Mesothelial cell of epicardium (in vitro differentiated cells): ENCODE measurements at places on chromosomes 5 and 9.

- no peak for DNase-seq
These were observed 80.0 kb downstream of the OTULIN start for GRCh38 chr5:14744296-14745187.

DNA sequence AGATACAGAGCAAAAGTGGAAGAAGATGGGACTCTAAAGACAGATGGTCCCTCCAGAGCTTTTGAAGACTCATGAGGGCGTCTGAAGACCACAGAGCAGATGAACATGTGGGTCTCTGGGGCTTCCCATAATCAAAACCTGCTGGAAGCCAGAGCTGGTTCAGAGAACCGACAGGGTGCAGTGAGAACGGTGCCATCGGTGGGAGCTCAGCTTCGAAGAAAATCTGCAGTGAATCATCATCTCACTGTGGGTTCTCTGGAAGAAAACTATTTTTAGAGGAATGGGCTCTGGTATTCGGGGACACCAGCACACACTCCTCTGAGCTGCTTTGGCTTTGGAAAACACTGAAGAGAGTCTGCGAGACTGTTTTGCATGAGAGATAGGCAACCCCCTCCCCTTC is 222.4 kb upstream of the PANK3 start:
- no peak for DNase-seq

DNA sequence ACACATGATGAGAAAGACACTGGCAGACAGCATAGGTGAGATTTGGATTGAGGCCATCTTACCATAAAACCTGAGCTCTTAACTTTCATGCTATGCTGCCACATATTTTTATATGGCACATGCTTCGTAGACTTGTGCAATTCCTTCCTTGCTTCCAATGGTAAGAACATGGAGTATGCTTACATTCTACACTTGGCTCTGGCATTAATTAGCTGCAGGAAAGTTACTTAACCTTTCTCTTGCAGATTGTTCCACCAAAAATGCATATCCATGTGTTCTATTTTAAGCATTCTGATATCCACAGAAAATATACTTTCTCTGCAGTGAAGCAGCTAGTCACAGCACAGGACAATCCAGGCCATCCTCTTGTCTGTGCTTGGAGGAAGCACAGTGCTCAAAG is 119.4 kb downstream of the MPDZ start:
- DNase-seq = no peak

DNA sequence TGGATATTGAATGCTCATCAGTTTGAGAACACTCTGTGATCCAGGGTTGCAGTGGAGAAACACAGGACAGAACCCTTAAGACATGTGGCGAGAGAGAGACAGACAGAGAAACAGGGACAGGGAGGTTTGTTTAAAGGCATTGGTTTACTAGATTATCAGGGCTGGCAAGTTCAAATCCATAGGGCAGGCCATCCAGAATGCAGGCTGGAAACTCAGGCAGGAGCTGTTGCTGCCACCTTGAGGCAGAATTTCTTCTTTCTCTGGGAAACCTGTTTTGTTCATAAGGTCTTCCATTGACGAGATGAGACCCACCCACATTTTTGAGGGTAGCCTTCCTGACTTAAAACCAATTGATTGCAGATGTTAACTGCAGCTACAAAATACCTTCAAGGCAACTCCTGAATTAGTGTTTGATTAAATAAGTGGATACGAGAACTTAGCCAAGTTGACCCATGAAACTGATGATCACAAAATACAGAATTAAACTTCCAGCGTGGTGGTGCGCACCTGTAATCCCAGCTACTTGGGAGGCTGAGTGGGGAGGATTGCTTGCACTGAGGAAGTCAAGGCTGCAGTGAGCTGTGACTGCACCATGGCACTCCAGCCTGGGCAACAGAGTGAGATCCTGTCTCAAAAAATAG is 55.9 kb downstream of the NSUN2 start:
- DNase-seq = peak; percentile 26

DNA sequence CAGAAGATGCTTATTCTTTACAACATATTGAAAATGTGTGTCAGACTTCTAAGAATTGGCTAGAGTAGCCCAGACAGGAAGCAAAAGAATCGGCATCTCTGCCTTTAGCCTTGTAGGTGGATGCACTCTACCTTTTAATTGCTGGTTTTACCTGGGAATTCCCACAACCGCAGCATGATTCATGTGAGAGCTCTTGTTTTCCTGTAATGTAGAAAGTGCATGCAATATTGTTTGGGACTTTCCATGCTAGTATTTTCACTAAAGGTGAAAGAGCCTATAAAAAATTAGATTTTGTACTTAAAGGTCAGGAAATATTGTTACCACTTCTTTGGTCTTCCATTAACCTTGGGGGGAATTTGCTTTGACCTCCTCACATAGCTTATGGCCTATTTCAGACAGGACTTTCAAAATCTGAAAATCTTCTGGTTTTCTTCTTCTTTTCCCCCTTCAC is 89.8 kb downstream of the NTRK2 start:
- no peak for DNase-seq

DNA sequence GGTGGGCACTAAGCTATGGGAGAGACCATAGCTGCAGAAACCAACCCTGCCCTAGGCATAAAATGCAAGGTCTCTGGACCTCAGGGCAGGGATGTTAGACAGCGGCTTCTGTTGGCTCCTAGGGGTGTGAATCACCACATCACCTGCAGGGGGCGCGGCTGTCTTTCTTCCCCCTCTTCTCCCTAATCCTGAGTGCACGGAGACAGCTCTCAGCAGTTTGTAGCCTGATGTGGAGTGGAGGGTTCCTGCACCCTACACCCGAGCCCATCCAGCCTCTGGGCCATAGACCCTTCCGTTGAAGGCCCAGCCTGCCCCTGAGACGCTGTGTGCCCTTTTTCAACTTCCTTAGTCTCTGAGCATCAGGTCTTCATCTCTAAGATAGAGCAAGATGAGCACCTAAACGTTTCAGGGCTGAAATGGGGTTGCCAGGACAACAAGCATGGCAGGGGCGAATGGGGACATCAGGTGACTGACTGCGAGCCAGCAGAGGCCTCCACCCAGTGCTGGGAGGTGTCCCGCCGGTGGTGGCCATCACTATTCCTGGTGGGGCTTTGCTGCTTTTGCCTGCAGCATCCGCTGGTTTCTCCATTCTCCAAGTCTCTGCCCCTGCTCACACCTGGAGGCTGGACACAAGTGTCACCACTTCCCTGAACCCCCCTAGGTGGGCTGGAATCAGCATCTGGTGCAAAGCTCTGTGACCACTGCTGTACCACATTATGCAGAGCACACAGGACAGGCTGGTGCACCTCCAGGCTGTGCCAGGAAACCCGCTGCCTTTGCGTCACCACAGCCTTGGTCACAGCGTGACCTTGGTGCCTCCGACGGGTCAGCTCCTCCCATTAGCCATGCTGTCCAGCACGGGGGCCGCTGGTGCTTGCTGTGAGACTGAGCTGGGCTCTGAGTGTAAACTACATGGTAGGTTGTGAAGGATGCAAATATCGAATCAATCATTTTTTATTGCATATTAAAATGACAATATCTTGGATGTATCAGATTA is 2.5 kb upstream of the SEC16A start:
- peak; percentile 70 for DNase-seq

GRCh38 chr5:179113945-179114641 is 53.9 kb downstream of the ZNF354C start:
- DNase-seq = no peak

DNA sequence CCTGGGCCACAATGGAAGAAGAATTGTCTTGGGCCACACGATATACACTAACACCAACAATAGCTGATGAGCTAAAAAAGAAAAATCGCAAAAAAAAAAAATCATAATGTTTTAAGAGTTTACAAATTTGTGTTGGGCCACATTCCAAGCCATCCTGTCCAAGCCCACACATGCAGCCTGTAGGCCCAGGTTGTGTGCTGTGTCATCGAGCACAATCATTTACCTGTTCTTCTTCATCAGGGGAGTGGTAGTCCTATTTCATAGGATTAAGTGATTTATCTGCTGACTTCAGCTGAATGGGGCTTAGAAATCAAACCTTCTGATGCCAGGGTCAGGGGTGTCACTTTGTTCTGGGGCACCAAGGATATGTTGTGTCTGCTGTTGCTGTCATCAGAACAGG is 44.6 kb upstream of the ELL2 start:
- DNase-seq = no peak

DNA sequence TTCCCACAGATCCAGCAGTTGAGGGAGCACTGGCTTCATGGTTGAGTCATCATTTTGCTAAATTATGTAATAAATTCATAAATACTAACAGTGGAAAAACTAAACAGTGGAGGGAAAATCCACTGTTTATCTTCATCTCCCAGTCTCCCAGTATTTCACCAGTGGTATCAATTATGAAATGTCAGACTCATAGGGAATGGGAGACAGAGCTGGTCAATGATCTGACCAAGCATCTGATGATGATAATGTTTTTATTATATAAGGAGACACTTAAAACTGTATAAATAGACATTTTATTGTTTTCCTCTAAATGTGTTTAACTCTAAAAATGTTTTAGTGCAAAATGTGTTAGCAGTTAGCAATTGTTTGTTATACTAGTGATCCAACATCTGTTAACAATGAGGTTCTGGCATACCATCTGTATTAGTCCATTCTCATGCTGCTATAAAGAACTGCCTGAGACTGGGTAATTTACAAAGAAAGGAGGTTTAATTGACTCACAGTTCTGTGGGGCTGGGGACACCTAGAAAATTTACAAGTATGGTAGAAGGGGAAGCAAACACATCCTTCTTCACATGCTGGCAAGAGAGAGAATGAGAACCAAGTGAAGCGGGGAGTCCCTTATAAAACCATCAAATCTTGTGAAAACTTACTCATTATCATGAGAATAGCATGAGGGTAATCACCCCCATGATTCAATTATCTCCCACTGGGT is 11.8 kb upstream of the REEP5 start:
- no peak for DNase-seq

DNA sequence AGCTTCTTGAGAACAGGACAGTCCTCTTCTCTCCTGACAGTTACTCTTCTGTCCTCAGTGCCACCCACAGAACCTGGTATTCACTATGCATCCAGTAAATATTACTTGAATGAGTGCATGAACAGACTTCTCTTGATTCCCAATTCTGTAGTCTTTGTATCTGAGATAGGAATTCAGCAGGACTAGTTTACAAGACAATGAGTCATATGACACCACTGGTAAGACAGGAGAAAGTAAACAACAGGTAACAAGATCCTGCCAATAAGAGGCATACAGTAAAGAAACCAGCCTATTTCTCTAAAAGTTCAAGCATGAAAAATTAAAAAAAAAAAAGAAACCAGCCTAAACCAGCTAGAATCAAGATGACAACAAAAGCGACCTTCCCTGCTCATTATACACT is 6.2 kb downstream of the ZNF883 start:
- no peak for DNase-seq

DNA sequence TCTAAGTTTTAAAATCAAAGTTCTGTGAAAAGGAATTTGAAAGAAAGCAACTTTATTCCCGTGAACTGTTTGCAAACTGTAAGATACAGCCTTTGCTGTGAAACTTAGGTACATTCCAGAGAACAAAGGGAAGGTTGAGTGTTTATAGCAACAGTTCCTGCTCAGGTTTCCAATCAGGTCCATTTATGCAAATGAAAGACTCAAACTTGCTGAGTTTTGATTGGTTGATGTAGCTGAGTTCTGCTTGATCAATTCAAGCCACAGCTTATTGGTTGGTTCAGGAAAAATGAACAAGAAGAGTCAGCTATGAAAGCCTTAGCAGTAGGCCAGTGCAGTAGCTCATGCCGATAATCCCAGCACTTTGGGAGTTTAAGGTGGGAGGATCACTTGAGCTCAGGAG is 37.9 kb downstream of the SLC27A6 start:
- DNase-seq = no peak

GRCh38 chr9:87725356-87725899 is 491 bp upstream of the CTSL start:
- DNase-seq = no peak

DNA sequence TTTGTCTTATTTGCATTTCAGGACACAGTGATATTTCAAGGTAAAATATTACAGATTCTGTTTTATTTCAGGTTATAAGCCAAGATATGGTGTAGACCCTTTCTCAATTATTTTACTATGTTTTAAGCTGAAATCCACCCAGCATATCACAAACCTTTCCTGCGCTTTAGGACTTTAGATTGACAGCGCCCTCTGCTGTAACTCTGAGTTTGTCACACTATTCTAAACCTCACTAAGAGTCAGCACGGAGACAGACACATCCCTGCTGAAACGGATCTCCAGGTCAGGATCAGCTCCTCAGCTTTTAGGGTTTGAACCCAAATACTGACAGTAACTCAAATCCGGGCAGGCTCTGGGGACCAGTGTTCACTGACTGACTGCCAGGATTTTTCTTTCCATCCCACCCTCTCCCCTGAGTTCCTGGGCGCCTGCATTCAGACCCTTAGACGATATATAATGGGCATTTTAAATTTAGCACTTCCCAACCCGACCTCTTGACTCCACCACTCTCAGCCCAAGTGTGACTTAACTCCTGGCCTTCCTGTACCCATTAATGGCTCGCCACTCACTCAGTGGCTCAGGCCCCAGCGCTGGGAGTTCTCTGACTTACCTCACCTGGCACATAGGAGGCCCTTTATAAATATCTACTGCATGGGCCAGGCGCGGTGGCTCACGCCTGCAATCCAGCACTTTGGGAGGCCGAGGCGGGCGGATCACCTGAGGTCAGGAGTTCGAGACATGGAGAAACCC is 33.5 kb downstream of the TLX3 start:
- no peak for DNase-seq

GRCh38 chr5:1523480-1523792 is 324 bp downstream of the LPCAT1 start:
- no peak for DNase-seq

DNA sequence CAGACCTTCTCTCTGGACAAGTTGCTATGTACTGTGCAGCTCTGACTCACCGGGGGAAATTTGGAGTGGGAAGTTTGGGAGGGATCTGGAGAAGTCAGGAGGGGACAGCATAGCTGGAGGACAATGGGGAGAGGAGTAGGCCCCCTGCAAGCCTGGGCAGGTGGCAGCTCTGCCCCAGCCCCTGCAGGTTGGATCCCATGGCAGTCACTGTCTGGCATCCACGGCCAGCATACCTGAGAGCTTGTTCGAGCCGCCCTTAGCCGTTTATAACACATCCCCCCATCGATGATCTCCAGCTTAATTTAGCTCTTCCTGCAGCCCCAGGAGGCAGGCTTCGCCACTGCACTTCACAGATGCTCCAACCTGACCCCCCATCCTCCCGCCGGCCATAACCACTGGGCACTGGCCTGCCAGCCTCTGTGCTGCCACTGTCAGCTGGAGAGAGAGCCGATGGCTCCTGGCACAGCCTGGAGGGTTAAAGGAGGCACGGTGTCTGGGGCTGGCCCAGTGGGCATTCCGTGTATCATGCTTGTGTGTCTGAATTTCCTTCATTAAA is 57.7 kb upstream of the RNU6ATAC start:
- no peak for DNase-seq

- DNase-seq = no peak
These were observed 39.9 kb downstream of the MVB12B start for GRCh38 chr9:126366366-126367011.

- DNase-seq = no peak
These were observed 94.7 kb downstream of the PPARGC1B start for GRCh38 chr5:149824846-149825245.
